Activated naive CD4-positive, alpha-beta T cell (primary cell): ENCODE measurements at places on chromosomes 3 and 15.

DNA sequence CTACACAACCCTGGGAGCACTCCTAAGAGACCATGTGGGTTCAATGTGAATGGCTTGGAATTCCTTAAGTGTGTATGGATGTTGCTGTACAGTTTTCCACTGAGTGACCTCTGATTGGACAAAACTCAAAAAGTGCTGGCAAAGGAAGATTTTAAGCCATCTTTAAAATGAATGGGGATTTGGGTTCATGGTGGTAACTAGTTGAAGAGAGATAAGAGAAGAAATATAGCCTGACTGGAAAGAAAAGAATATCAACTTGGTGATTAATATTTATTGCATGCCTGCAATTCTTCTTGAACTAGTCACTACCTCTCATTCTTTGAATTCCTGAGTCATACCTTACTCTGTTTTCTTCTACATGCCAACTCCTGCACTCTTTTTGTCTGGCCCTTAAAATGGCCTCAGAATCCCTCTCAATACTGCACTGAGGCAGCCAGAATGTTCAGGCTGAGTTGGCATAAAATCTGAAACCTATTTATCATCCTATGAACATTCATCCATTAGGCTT is 124.7 kb downstream of the RPL22L1 start:
- no peak for DNase-seq

GRCh38 chr15:52232327-52232726 is 41.1 kb upstream of the GNB5 start:
- DNase-seq = no peak

- no peak for DNase-seq
These were observed 725.4 kb upstream of the NR2F2 start for GRCh38 chr15:95605098-95605497.

DNA sequence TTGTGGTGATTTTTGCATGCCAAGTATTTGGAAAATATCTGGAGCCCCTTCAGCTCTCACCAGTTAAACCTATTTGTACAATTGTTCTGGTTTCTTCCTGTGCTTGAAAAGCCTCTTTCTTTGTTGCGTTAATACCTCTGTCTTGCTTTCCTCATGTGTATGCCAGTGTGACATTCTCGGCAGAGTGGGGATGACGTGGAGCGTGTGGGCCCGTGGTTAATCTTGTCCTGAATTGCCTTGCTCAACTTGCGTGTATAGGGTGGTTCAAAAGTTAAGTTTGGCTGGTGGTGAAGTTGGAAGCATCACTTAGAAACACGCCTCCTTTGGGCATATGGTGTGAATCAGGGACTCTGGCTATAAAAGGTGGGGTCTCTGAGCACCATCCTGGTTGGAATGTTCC is 67.1 kb downstream of the IGF1R start:
- DNase-seq = no peak

DNA sequence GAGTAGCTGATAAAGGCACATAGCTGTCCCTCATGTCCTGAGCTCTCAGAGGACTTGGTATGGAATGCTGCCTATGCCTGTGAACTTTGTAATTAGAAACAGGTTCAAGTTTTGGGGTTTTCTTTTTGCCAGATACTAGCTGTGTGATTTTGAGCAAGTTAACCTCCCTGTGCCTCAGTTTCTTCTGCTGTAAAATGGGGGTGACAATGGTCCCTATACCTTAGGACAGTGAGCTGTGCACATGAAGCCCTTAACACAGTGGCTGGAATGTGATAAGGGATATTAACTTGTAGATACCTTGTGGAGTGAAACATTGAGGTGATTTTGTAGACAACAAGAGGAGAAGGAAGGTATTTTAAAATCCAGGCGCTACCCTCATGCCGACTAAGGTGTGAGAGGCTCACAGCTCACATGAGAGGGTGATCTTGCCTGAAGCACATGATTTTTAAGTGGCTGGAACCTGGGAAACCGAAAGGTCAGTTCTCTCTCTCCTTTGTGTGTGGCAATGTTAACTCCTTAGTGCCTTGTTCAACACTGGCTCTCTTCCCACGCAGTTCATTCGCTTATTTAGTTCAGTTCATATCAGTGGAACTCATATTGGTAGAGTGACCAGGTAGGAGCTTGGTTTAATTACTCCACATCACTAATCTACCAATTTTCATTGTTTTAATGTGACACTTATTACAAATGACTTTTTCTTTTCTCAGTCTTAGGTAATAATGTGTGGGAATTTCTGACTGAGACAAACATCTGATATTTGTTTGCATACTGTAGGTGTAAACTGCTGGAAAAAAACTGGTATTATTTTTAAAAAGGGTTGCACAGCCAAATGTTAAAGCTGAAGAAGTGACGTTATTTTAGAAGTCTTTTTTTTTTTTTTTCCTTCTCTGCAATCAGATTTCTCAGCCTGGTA is 236.2 kb downstream of the ITPR1 start:
- no peak for DNase-seq

DNA sequence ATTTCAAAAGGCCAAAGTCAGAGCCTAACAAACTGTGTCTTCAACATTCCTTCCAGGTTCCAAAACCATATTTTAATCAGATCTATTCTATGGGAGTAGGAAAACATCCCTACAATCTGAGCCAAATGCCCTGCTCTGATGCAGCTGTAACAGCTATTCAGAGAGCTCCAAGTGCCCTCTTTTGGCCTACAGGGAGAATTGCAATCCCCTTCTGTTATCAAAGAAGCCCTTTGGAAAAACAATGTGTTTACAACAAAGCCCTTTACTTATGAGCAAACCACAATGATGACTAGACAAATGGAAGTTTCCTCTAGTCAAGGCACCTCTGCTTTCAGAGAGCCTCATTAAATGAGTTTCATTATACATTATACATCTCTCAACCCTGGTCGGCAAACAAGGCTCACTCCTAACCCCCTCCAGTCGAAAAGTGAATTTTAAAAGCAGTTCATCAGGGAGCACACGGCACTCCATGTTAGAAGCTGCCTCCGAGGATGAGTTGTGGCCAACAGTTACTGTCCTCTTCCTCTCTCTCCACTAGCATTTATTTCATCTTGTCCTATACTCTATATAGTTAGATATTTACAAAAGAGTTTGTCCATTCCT is 42.6 kb upstream of the TMCO5A start:
- DNase-seq = no peak

DNA sequence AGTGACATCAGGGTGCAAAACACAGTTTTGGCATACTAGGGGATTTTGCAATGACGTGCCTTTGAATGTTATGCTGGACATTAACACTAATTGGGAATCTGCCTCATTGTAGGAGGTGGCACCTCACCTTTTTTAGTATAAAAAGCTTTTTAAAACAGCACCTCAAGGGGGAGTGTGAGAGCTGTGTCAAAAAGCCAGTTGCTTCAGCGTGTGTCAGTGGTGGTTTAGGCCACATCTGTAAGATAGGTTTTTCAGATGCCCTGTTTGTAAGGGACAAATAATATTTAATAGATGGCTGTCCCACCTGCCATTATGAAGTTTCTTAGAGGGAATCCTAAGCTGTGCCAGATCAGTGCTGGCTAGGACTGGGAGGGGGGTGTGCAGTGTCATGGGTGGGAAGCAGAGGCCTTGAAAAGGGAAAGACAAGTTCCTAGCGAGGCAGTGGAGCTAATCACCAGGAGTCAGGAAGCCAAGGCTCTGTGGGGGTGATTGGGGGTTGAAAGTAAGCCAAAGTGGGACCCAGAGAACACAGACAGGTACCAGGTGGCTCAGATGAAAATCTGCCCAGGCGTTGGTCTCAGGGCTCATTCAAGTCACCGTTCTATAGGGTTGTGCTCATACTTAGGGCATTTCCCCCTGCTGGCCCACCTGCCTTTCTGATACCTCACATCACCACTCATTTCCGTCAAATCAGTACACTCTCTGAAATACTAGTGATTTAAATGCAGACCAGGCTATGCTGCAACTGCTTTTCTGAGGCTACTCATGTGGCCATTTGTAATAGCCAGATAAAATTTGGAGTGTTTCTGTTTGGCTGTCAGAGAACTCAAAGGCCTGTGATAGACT is 120.5 kb downstream of the BBX start:
- DNase-seq = no peak

DNA sequence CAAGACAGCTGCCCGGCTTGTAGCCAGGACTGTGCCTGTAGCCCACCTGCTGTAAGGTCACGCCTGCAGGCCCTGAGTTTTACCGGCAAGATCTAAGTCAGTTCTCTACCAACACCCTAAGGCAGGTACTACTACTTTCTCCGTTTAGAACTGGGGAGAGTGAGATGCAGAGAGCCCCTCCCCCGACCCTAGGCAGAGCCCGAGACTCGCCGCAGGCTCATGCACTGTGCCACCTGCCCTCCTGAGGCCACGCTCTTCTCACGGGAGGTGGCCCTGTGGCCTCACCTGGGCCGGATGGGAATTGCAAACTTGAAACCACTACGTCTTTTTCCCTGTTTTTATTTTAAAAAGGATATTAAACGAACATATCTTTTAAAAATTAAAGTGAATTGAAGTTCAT is 36.9 kb upstream of the PCSK6 start:
- DNase-seq = no peak
